Heart right ventricle (tissue), 16 donors: ENCODE measurements at places on chromosomes 4 and X. TPM values are rescaled to one million over a fixed set of nuclear protein-coding genes. Genes with fewer than 3 reads are reported as not detected.

- no peak for DNase-seq
Measured at GRCh38 chr4:151676301-151676700, 84.5 kb downstream of the GATB start.

ADH7 gene
- polyA plus RNA-seq, result not detected

DNA sequence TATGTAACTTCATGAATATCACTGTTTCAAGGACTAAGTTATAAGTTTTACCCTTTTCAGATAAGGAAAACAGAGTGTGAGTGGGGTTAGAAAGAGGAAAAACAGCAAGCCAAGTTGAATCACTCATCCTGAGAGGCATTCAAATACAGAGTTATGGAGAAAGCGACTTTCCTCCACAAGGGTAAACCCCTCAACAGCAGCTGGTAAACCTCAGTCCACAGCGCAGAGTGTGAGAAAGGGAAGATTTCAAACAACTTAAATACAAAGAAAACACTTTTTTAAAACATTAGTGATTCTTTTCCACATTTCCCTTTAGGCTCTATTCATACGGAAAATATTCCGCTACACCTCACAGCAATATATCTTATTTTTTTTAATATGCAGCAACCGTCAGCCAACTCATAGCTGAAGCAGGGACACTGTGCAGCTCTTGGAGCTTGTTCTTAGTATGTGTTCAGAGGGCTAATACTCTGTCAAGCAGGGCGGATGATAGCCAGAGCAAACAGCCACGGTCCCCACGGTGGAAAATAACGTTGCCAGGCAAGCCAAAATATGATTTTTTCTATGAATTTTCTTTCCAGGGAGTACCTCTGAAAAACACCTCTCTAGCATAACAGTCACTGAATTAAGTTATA is 488.9 kb upstream of the FAT1 start:
- no peak for DNase-seq

DNA sequence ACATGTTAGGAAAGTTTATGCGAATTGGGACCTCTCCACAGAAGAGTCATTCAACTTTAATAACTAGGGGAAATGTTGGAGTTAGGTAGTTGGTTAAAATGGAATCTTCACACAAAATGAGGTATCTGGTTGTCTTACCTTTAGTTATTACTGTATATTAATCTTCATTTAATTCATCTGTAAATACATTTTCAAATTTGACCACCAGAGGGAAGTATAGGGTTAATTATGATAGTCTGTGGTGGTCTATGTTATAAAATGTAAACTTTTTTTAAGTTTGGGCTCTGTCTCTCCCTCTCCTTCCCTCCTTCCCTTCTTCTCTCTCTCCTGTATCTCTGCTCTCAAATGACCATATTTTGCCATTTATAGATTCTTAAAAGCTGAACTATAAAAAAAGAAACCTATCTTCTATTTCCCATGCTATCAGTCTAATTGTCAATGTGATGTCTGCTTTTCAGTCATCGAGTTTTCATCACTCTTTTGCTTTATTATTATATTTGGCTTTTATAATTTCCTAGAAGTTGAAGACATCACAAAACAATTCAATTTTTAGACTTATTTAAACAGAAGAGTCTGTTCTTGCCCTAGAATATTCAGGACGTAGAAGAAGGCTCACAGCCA is 49.8 kb downstream of the TMEM144 start:
- no peak for DNase-seq

- no peak for DNase-seq
Measured at GRCh38 chr4:38905652-38906385, 38.2 kb downstream of the FAM114A1 start.

GRCh38 chr4:69056921-69057550 is 39.2 kb upstream of the UGT2B7 start:
- no peak for DNase-seq

USP27X gene
- 0.95 TPM for polyA plus RNA-seq

PPEF2 gene
- polyA plus RNA-seq, result not detected
